ENCODE measurements at places on chromosomes 13 and 19.
A peak's percentile ranks its signal among the peaks of the same experiment; 100 is the strongest.

GRCh38 chr13:61880578-61881283, 465.1 kb upstream of the PCDH20 start:
- H3K36me3 ChIP-seq: no peaks in the 10 kb centered on the region
- no peak overlapping the region for H3K27ac ChIP-seq
- DNase-seq: peak; percentile 17
- H3K27me3 ChIP-seq: no peaks in the 10 kb centered on the region
- H3K4me3 ChIP-seq: no peak overlapping the region

DNA sequence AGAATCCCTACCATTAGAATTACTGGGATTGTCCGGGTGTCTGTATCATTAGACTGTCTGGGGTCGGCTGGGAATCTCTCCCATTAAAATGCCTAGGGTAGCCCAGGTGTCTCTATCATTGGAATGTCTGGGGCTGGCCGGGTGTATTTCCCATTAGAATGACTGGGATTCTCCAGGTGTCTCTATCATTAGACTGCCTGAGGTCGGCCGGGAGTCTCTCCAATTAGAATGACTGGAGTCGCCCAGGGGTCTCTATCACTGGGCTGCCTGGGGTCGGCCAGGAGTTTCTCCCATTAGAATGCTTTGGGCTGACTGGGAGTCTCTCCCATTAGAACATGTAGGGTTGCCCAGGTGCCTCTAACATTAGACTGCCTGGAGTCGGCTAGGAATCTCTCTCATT, 1560.7 kb downstream of the UQCRFS1 start:
- DNase-seq: no peak
- no peak overlapping the region for H3K27ac ChIP-seq
- no peaks in the 10 kb centered on the region for H3K27me3 ChIP-seq
- no peaks in the 10 kb centered on the region for H3K36me3 ChIP-seq
- H3K4me1 ChIP-seq: no peaks in the 10 kb centered on the region
- no peak overlapping the region for H3K4me3 ChIP-seq

- H3K4me1 ChIP-seq: no peaks in the 10 kb centered on the region
- no peak overlapping the region for H3K4me3 ChIP-seq
- DNase-seq: no peak
- no peaks in the 10 kb centered on the region for H3K27me3 ChIP-seq
- H3K36me3 ChIP-seq: peaks cover 37% of the 10 kb centered on the region
Measured at GRCh38 chr19:10551698-10552301, 8.1 kb downstream of the ATG4D start.

DNA sequence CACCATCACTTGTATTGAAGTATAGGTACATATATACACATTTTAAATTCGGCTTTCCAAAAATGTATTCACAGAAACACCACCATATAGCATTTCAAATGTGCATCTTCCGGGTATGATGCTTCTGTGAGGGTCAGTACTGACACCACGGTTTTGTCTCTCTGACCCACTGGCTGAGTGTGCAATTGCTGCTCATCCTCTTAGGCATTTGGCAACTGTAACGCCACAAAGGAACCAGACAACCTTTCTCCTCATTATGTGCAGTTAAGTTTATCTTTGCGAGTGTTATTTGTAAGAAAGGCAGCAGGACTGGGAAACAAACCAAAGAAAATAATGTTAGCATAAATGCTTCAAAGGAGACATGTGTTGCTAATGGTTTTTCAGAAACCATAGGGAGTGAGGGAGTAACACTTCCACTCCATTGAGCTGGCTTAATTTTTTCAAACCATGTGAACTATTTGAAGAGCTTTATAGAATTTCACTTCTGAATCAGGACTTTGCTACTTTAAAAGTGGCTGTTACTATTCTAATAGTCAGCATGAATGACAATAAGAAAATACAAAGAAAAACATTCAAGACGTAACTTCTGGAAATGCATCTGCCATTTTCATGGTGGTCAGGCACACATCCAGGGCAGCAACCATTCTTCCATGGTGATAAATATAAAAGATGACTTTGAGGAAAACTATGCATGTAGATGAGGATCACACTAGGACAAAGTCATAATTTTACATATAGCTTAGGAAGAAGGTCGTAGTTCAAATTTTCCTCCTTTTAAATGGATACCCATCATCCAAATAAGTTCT, 423.3 kb downstream of the MZT1 start:
- H3K27me3 ChIP-seq: no peaks in the 10 kb centered on the region
- H3K36me3 ChIP-seq: no peaks in the 10 kb centered on the region
- H3K27ac ChIP-seq: no peak overlapping the region
- DNase-seq: peak; percentile 74
- H3K4me3 ChIP-seq: no peak overlapping the region
- peaks cover 10% of the 10 kb centered on the region for H3K4me1 ChIP-seq

DNA sequence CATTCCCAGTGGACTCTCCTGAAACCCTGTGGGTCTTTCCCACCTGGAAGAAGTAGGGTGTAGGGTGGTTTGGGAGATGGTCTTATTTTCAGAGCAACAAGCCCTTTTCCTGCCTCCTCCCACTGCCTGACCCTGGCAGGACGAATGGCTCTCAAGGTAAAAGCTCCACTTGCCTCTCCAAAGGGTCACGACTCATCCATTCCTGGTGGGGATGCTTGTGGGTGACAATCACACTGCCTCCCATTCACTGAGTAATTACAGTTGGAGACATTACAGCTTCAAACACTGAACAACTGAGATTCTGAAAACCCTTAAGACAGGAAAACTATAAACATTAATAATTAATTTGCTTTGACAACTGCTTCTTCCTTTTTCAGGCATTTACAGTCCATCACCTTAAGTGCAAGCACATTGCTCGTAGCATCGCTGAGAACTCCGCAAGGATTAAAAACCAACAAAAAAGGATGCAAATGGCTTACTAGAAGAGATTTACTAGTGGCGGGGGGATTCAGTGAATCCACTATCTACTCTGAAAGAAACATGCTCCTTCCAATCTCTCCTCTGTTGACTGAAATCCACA, 199.6 kb upstream of the IRS2 start:
- no peaks in the 10 kb centered on the region for H3K4me1 ChIP-seq
- no peak overlapping the region for H3K27ac ChIP-seq
- H3K36me3 ChIP-seq: no peaks in the 10 kb centered on the region
- H3K4me3 ChIP-seq: no peak overlapping the region

- peaks cover 2% of the 10 kb centered on the region for H3K4me1 ChIP-seq
- H3K27me3 ChIP-seq: no peaks in the 10 kb centered on the region
- no peak overlapping the region for H3K4me3 ChIP-seq
- H3K36me3 ChIP-seq: no peaks in the 10 kb centered on the region
- H3K27ac ChIP-seq: no peak overlapping the region
Measured at GRCh38 chr19:42121656-42122069, 10.6 kb downstream of the POU2F2 start.

DNA sequence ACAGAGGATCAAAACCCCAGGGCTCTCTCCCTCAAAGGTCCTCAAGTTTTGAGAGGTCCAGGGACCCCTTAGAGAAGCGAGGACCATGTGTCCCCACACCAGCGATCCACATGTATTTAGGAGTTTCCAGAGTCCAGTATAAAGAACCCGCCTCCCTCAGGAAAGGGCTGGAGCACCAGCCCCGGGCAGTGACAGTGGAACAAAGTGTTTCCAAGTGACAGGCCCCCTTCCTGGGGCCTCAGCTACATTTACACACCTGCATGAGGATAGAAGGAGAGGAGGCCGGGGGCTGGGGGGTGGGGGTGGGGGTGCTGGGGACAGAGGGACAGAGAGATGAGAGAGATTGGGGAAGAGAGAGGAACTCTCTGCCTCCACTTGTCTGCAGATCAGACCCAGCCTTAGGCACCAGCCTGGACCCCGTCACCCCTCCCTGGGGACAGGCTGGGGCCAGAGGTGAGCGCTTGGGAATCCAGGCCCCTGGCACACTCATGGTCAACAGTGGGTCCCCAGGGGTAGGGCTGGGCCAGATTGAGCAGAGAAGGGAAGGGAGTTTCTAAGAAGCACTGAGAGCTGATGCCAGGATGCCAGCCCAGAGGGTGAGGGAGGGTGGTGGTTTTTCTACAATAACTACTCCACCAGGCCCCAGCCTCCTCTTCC, 802 bp downstream of the BCAM start:
- no peaks in the 10 kb centered on the region for H3K27me3 ChIP-seq
- peaks cover 13% of the 10 kb centered on the region for H3K36me3 ChIP-seq
- DNase-seq: no peak
- peak overlapping the region; percentile 73 for H3K4me3 ChIP-seq
- H3K27ac ChIP-seq: peak overlapping the region; percentile 80
- peaks cover 27% of the 10 kb centered on the region for H3K4me1 ChIP-seq

- peaks cover 12% of the 10 kb centered on the region for H3K4me1 ChIP-seq
- H3K4me3 ChIP-seq: peak overlapping the region; percentile 53
- peak overlapping the region; percentile 84 for H3K27ac ChIP-seq
Measured at GRCh38 chr19:6108721-6109633, 1.3 kb downstream of the RFX2 start.

GRCh38 chr13:70585109-70585508, 476.9 kb upstream of the KLHL1 start:
- H3K27me3 ChIP-seq: no peaks in the 10 kb centered on the region
- no peaks in the 10 kb centered on the region for H3K4me1 ChIP-seq
- H3K36me3 ChIP-seq: no peaks in the 10 kb centered on the region
- no peak overlapping the region for H3K4me3 ChIP-seq
- no peak overlapping the region for H3K27ac ChIP-seq
- DNase-seq: no peak

GRCh38 chr13:23609414-23609760, 39.2 kb downstream of the TNFRSF19 start:
- no peaks in the 10 kb centered on the region for H3K27me3 ChIP-seq
- no peak overlapping the region for H3K4me3 ChIP-seq
- DNase-seq: peak; percentile 79

- peaks cover 3% of the 10 kb centered on the region for H3K4me1 ChIP-seq
- H3K36me3 ChIP-seq: no peaks in the 10 kb centered on the region
- H3K27me3 ChIP-seq: no peaks in the 10 kb centered on the region
- no peak overlapping the region for H3K4me3 ChIP-seq
- no peak for DNase-seq
Measured at GRCh38 chr19:45409557-45409920, 3.1 kb downstream of the POLR1G start.

DNA sequence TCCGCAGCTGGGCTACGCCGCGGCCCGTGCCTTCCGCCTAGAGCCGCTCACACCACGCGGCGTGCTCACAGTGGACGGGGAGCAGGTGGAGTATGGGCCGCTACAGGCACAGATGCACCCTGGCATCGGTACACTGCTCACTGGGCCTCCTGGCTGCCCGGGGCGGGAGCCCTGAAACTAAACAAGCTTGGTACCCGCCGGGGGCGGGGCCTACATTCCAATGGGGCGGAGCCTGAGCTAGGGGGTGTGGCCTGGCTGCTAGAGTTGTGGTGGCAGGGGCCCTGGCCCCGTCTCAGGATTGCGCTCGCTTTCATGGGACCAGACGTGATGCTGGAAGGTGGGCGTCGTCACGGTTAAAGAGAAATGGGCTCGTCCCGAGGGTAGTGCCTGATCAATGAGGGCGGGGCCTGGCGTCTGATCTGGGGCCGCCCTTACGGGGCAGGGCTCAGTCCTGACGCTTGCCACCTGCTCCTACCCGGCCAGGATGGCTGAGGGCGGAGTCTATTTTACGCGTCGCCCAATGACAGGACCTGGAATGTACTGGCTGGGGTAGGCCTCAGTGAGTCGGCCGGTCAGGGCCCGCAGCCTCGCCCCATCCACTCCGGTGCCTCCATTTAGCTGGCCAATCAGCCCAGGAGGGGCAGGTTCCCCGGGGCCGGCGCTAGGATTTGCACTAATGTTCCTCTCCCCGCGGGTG, 7.4 kb downstream of the DBP start:
- no peaks in the 10 kb centered on the region for H3K27me3 ChIP-seq
- H3K4me3 ChIP-seq: no peak overlapping the region
- peak; percentile 58 for DNase-seq

GRCh38 chr13:33519561-33520467, 234.3 kb upstream of the STARD13 start:
- no peaks in the 10 kb centered on the region for H3K27me3 ChIP-seq
- no peaks in the 10 kb centered on the region for H3K36me3 ChIP-seq
- no peak overlapping the region for H3K27ac ChIP-seq

DNA sequence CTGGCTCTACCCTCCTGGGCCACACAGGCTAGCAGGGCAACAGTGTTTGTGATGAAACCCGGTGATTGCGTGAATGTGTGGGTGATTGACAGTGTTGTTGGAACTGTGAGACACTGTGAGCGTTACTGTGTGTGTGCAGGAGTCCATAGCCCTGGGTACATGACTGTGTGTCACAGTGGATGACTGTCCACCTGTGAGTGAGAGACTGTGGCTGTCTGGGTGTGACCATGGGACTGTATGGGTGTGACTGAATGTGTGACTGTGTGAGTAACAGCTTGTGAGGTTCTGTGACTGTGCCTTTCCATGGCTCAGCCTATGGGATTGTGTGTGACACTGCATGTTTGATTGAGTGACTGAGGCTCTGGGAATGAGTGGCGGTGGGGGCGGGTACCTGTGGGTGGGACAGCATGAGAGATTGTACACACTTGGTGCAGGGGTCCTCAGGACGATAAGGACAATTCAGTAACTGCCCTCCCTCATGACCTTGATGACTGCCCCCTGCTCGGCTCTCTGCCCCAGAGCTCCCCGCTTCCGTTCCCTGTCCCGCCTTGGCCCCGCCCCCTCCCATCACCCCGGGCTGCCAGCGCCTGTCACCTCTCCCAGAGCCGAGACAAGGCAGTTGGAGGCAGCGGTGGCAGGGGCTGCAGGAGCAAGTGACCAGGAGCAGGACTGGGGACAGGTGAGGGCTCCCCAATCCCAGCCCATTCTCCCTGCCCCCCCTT, at the start of gene GIPR:
Gene GIPR (plus strand): TSS at position 602 of the 722 bp plus-strand sequence. CDS start 1,300 bp downstream, outside the sequence.
- peak; percentile 12 for DNase-seq
- H3K4me1 ChIP-seq: peaks cover 16% of the 10 kb centered on the region
- no peak within 1 kb of the TSS for H3K4me3 ChIP-seq
- no peak within 1 kb of the TSS for H3K27ac ChIP-seq

DNA sequence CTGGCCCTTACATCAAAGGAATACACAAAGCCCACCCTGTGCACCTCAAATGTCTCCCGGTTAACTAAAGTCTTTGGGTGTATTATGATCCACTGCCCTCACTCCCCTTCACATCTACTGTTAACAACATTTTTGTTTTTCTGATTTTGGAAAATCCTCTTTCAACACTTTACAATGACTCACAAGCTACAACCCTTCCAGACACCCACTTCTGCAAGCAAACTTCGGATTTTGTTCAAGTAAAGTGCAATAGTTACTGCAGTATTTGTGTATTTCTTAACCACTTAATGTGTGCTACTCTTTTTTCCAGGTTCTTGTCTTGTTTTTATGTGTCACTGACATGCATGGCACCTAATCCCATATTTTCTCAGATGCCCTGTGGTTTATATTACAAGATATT, 101.1 kb downstream of the EDNRB start:
- H3K4me3 ChIP-seq: no peak overlapping the region
- no peak overlapping the region for H3K27ac ChIP-seq
- H3K27me3 ChIP-seq: no peaks in the 10 kb centered on the region
- no peaks in the 10 kb centered on the region for H3K36me3 ChIP-seq

- H3K4me3 ChIP-seq: no peak overlapping the region
- H3K36me3 ChIP-seq: no peaks in the 10 kb centered on the region
- no peaks in the 10 kb centered on the region for H3K27me3 ChIP-seq
- peak overlapping the region; percentile 76 for H3K27ac ChIP-seq
- DNase-seq: no peak
Measured at GRCh38 chr13:113413898-113414282, 39.4 kb downstream of the ADPRHL1 start.

- H3K27me3 ChIP-seq: no peaks in the 10 kb centered on the region
- H3K4me1 ChIP-seq: no peaks in the 10 kb centered on the region
- no peak overlapping the region for H3K4me3 ChIP-seq
Measured at GRCh38 chr19:28435551-28436271, 777.2 kb downstream of the UQCRFS1 start.

GRCh38 chr19:44757735-44758505, 9.4 kb downstream of the BCL3 start:
- H3K27me3 ChIP-seq: no peaks in the 10 kb centered on the region
- peak overlapping the region; percentile 18 for H3K4me3 ChIP-seq
- H3K27ac ChIP-seq: peak overlapping the region; percentile 80
- H3K36me3 ChIP-seq: peaks cover 32% of the 10 kb centered on the region

GRCh38 chr13:40403509-40404241, 262.8 kb downstream of the FOXO1 start:
- H3K27me3 ChIP-seq: no peaks in the 10 kb centered on the region
- no peaks in the 10 kb centered on the region for H3K36me3 ChIP-seq
- H3K27ac ChIP-seq: peak overlapping the region; percentile 84
- H3K4me3 ChIP-seq: no peak overlapping the region

Measured in lung (tissue), 17 donors.